Activated CD8-positive, alpha-beta memory T cell treated with anti-CD3 and anti-CD28 coated beads for 4 hours (primary cell): ENCODE measurements at places on chromosomes 5 and 9.

DNA sequence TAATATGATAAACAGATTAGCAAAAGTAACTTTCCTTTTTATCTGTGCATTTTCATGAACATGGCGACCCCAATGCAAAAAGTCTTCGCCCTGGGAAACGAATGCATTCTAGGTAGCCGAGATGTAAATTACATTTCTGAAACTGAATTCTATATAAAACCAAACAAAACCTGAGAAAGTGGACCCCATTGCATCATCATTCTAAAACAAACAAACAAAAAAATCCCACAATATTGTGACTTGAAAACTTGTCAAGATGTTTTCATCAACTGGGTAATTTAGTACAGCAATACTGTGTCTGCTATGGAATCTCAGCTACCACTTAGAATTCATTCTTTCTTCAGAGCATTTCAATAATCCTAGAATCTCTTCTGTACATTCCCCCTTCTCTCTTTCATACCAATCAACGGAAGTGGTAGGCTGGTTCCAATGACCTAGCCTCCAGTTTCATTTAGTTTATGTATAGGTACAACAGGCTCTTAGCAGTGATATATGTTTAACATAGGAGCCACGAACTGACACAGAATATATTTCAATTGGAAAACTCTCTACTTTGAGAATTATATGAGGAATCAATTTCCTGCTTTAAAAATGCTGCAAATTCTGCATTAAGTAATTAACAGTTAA lies 85.6 kb downstream of the FBXW11 start:
- no peak for DNase-seq

DNA sequence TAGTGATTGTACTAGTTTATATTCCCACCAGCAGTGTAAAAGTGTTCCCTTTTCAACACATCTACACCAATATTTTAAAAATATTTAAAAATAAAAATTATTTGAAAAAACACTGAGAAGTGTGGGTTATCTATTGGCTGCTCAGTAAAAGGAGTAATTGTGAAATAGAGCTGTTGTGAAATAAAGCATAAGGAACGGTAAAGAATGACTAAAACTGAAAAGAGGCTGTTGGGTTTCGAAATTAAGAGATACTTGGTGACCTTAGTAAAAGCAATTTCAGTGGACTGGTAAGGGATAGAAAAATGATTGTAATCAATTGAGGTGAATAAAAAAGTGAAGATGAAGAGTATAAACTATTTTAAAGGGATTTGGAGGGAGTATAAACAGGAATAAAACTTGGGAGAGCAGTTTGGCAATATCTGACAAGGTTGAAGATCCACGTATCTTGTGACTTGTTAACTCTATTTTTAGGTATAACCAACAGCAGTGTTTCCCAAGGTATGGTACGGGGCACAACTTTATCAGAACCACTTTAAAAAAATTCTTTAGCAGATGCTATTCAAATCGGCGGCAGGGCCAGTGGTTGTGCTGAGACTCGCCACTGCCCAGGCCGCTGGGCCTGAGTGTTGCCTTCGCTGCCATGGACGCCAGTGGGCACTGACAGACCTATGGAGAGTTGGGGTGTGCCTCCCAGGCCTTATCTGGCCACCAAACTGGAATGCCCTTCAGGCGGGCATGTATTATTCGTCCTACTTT lies 63.3 kb downstream of the TMEM38B start:
- DNase-seq, result no peak

DNA sequence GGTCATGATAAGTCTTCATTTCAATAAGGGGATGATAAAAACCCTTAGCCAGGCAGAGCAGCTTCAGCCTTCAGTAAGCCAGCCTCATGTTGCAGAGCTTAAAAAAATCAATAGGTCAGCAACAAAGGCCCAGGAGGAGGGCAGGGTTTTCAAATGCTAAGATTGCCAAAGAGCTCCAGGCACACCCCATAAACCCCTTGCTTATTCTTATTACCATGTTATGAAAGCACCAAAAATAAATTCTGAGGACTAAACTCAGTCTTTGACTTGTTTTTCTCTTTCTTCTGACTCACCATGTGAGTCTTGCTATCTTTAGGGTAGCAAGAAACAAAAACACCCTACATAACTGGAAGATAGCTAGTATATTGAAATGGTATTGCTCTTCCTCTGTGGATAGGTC lies 317.1 kb downstream of the KCTD16 start:
- no peak for DNase-seq

DNA sequence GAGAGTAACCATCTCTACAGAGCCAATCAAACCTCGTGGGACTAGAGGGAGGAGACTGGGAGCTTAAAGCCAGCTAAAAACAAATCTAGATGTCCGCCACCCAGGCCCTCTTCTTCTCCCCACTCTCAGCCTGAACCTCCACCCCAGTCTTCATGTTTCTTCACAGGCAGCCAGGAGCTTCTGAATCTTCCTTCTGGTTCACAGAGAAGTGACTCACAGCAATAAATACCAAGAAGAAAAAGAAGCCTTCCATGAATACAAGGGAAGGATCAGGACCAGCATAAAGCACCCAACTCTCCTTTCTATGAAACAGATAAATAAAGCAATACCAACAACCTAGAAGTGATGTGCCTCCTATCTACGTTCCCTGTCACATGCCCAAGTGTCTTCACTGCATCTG lies 103.3 kb upstream of the SLIT3 start:
- DNase-seq, result no peak

GRCh38 chr5:138603249-138603920 lies 28.2 kb upstream of the HSPA9 start:
- DNase-seq, result no peak

DNA sequence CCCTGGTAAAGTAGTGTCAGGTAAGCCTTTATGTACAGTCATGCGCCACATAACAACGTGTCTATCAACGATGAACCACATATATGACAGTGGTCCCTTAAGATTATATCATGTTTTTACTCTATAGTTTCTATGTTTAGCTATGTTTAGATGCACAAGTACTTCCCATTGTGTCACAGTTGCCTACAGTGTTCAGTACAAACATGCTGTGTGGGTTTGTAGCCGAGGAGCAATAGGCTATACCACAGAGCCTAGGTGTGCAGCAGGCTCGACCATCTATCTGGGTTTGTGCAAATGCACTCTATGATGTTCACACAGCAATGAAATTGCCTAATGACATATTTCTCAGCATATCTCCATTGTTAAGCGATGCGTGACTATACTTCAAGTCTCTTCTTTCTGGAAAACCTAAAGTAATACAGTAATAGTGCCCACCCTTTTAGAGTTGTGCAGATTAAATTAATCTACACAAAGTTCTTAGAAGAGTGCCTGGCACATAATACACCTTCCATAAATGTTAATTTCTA lies 295.9 kb downstream of the ARHGAP26 start:
- no peak for DNase-seq
